ENCODE measurements at places on chromosomes 4 and X. TPM values are rescaled to one million over a fixed set of nuclear protein-coding genes. Genes with fewer than 3 reads are reported as not detected.

DNA sequence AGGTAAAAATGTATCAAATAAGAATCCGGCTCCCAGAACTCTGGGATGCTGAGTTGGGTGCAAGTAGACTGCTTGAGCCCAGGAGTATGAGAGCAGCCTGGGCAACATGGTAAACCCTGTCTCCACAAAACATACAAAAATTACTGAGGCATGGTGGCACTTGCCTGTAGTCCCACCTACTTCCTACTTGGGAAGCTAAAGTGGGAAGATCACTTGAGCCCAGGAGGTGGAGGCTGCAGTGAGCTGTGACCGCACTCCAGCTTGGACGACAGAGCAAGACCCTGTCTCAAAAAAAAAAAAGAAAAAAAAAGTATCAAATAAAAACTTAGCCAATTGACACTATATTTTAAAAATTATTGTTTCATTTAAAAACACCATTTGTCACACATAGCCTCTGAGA, 84.4 kb downstream of the FBXW7 start:
- no peak for DNase-seq

DNA sequence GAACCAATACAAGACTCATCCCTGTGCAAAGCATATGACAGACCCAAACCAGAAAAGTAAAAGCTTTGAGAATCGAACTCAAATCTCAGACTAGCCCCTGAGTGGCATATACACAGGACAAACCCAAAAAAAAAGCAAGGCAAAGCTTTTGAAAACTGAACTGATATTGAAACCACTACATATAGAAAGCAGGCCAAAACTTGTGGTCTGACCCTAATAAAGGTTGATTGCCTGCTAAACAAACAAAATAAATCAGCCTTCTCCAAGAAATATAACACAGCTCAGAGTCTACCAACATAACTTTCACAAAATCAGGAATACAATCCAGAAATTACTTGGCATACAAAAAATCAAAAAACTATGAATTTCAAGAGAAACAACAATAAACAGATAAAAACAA, 40.3 kb downstream of the LRBA start:
- DNase-seq = no peak

GRCh38 chrX:63058204-63058603, 292.9 kb downstream of the SPIN4 start:
- DNase-seq = no peak

DNA sequence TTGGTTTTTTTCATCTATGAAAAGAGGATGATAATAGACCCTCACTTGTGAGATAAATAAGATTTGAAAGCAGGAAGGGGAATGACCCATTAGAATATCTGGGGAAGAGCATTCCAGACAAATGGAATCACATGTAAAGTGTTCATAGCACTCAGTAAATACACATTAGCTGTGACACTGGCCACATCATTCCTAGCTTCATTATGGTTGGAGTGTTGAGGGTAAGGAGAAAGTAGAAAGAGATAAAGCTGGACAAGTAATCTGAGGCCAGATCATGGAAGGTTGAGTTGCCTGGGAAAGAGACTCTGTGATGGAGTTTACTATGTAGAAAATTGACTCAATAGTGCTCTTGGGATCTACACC, 6.9 kb upstream of the PGRMC1 start:
- DNase-seq = no peak

CBR4 gene
- 43.3 TPM for total RNA-seq

GPR173 gene
- total RNA-seq = 19.4 TPM

MGARP gene
- not detected for total RNA-seq

GNRHR gene
- total RNA-seq = not detected

USP53 gene
- 19.8 TPM for total RNA-seq

GRCh38 chrX:113651306-113651705, 810.7 kb upstream of the AMOT start:
- no peak for DNase-seq

GRCh38 chrX:78747489-78747888, at the start of gene LPAR4:
TSS of gene LPAR4 (plus strand) at chrX:78747720. CDS start at chrX:78754870, 7,150 bp downstream.
- no peak for DNase-seq

- DNase-seq = no peak
Observed at GRCh38 chr4:40306976-40307375, 28.2 kb upstream of the CHRNA9 start.

DNA sequence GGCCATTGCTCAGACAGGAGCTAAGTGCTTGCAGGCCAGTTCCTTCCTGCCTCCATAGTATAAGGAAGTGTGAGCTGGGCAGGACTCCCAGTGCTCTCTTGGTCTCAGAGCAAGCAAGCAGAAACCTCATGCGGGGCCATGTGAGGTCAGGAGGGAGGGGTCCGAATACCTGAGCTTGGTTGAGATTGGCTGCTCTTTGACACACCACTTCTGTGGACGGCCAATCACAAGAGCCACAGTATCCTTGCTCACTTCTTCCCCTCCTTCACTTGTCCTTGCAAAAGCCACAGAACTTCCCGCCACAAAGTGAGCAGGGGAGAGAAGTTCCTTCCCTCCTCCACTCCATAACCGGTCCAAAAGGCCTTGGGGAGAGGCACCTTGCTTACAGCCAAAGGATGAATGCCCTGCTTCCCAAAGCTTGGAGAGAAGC, 56.7 kb downstream of the PRPS1 start:
- DNase-seq = no peak

DNA sequence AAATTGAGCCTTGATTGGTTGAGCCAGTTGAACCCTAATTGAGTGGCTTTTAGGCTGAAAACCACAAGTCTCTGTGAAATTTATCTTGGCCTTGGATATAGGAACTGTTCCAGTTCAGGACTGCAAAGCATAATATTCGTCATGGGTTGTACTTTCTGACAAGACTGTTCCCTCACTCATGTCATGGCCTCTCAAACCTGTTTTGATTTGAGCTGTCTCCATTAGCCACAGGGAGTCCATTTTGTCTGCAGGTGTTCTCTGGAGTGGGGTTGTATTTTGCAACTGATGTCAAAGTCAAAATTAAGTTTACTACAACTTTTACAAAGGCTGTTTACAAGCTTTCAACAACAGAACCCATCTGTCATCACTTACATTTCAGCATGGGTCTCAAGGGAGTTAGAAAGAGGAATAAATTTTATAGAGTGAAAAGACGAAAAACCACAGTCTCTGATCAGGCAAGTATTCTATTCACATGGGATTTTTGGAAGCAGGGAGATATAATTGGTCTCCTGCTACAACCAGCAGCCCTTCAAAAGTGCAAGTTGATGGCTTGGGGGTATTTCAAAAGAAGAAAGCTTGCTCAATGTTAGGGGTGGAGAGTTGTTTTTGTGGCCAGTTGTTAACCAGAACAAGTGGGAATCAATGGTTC, 1716.3 kb downstream of the C4orf33 start:
- DNase-seq = no peak
